H7 (cell line): ENCODE measurements at places on chromosomes 16 and 17. TPM values are rescaled to one million over a fixed set of nuclear protein-coding genes. Genes with fewer than 3 reads are reported as not detected.
A peak's percentile ranks its signal among the peaks of the same experiment; 100 is the strongest.

GRCh38 chr17:56119936-56120335, 33.3 kb upstream of the ANKFN1 start:
- DNase-seq = no peak

DNA sequence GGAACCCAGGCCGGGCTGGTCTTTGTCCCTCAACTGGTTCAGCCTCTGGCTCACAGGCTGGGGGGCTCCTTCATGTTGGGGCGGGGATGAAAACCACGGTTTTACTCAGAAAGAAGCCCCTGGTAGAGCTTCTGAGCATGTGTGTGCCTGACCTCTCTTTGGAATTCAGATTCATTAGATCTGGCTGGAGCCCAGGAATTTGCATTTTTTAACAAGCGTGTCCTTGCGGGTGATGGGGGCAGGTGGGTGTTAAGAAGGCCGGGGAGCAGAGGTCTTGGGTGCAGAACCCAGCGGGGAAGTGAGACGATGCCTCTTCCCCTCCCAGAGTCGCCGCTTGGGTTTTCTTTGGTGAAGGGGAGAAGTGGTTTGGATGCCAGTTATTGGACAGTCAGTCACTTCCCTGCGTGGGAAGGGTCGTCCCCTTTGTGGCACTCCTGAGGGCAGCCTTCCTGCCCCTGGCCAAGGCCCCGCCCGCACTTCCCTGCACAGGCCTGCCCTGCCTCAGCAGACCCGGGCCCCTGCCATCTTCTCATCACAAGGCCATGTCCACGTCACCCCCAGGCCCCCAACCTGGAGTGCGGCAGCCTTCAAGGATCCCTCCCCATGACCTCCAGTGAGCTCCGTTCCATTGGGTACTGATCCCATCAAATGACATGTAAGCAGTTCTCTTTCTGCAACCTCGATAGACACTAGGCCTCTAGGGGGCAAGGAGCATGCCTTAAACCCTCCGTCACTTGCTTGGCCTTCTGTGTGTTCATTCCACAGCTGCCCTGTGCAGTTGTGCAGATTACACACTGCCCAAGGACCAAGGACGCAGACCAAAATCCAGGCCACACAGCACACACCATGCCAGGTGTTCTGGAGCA, 177.7 kb upstream of the CIBAR2 start:
- DNase-seq = no peak

DNA sequence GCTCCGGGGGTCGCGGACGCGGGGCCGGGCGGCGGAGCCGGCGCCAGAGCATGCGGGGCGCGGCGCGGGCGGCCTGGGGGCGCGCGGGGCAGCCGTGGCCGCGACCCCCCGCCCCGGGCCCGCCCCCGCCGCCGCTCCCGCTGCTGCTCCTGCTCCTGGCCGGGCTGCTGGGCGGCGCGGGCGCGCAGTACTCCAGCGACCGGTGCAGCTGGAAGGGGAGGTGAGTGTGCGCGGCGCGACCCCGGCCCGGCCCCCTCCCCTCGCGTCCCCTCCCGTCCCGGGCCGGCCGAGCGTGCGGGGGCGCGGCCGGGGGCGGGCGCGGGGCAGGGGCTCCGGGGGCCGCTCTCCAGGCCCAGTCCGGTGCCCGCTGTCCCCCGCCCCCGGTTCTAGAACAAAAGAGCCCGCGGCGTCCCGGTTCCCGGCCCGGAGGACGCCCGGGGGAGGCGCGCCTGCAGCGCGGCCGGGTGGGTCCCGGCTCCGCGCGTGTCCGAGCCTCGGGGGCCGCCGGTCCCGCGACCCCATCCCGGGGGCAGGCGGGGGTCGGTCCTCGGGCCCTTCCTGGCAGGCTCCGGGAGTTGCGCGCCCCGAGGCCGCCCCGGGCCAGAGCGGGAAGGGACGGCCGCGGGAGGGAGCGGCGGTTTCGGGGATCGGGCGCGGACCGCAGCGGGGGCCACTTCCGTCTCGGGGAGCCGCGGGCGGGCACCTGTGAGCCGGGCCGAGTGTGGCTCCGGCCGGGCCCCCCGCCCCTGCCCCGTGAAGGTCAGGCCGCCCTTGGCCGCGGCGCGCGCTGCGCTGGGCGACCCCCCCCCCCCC, 563 bp downstream of the METRNL start:
- peak; percentile 88 for DNase-seq

DNA sequence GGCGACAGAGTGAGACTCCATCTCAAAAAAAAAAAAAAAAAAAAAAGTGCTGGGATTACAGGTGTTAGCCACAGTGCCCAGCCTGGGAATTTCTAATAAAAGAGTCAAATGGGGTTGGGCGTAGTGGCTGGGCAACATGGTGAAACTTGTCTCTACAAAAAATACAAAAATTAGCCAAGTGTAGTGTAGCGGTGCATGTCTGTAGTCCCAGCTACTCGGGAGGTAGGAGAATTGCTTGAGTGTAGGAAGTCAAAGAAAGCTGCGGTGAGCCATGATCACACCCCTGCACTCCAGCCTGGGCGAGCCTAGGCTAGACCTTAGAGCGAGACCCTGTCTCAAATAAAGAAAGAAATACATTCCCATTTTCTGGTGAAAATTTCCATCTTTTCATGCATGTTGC, 2.4 kb upstream of the UTS2R start:
- no peak for DNase-seq

- DNase-seq = peak; percentile 85
These were observed at the start of gene PTGES3L for GRCh38 chr17:42979511-42980273. TSS of gene PTGES3L (minus strand) at chr17:42980080. CDS start at chr17:42980053, 27 bp downstream.

The MPP2 gene
- total RNA-seq = 9.0 and 12.2 TPM in 2 replicates

The CDC42EP4 gene
- 30.7 and 32.7 TPM in 2 replicates for total RNA-seq

The KRT33B gene
- total RNA-seq = not detected in 2 replicates

The CDH11 gene
- total RNA-seq = 10.2 and 12.9 TPM in 2 replicates
